Activated CD8-positive, alpha-beta memory T cell treated with anti-CD3 and anti-CD28 coated beads for 1 hour (primary cell): ENCODE measurements at places on chromosomes 2 and 18.

- DNase-seq: no peak
These were observed 58.4 kb upstream of the REL start for GRCh38 chr2:60822987-60823386.

DNA sequence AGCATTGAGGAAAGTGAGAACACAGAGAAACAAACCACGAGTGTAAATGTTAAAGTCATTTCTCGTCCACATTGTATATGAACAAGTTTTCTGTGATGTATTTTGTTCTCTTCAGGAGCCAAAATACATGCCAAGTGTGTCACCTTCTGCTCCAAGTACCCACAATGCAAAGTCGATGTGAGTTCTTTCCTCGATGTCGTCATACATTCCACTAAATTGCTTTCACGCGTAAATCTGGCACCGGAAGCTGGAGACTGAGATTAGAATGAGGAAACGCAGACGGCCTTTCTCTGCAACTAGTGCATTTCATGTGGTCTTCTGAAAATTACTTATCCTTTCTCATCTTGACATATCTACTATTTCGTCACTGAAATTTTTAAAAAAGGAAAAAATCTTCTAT, 118.5 kb upstream of the SALL3 start:
- no peak for DNase-seq

- DNase-seq: no peak
These were observed 69.4 kb downstream of the TWSG1 start for GRCh38 chr18:9403795-9404564.

DNA sequence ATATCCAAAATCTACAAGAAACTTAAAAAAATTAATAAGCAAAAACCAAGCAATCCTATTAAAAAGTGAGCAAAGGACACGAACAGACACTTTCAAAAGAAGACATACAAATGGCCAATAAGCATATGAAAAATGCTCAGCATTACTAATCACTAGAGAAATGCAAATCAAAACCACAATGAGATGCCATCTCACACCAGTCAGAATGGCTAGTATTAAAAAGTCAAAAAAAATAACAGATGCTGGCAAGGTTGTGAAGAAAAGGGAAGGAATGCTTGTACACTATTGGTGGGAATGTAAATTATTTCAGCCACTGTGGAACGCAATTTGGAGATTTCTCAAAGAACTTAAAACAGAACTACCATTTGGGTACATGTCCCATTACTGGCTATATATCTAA, 128.8 kb upstream of the SESTD1 start:
- no peak for DNase-seq

DNA sequence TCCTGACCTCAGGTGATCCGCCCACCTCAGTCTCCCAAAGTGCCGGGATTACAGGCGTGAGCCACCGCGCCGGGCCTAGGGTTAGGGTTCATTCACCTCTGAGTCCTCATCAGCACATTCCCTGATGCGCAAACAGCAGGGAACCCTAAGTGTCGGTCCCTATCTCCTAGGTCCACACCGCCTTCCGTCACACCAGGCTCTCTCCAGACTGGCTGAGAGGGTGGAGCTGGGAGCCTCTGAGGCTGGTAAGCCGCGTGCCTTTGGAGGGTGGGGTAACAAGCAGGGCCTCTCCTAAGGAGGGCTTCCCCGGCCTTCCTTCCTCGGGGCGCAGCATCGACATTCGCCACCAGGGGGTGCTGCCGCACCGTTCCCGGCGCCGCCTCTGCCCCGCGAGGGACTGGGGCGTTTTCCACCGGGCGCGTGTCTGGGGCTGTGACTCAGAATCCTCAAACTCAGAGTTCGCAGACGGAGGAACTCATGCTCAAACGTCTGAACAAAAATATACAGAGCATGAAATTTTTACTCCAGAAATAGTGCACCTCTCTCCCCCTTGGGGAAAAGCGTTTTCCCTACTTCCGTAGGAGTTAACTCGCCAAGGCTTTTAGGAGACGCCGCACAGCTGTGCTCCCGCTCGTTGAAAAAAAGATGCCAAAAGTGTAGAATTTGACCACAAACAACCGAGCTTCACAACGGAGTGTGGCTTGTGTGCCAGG, 63.9 kb upstream of the ASAP2 start:
- DNase-seq: peak; percentile 29

DNA sequence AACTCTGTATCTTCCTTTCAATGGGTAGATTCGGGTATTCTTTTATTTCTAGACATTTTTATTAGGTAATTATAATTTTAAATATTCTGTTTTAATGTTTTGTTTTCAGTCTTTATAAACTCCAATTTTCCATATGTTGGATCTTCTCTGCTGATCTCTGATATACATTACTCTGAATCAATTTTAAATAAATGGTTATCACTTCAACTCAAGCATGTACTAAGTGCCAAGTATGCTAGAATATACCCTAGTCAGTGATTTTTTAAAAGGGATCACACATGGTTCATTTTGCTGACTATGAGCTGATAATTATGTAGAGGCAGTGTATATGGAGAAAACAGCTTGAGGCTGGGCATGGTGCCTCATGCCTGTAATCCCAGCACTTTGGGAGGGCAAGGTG, 41.7 kb upstream of the NCOA1 start:
- no peak for DNase-seq

- no peak for DNase-seq
These were observed 76.0 kb upstream of the ZFP36L2 start for GRCh38 chr2:43302182-43302960.

DNA sequence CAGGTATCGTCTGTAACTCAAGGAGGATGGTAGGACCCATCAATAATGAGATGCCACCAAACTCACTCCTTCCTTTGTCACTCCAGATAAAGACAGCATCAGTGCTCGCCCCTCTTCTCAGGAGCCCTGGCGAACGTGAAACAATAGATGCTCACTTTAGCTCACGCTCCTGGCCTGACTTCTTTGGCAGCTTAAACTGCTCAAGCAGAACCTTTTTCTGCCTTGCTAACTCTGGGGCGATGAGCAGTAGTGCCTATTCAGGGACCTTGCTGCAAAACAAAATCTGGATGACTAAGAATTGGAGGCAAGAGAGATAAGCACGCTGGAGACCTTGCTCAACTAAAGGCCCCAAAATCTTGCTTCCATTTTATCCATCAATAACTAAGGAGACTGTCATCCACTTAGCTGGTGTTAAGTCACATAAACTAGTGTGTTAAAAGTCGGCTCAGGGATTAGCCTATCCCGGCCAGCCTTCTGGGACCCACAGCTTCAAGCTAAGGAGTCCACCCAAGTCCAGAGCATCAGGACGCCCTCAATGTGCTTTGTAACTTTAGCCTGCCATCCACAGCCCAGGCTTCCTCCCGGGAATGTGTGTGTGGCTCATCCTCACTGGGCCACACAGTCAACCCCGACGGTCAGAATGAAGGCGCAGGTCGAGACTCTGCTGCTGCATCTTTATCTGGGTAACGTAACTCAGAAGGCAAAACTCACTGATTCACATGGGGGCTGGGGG, 38.9 kb downstream of the ZNF516 start:
- DNase-seq: no peak

DNA sequence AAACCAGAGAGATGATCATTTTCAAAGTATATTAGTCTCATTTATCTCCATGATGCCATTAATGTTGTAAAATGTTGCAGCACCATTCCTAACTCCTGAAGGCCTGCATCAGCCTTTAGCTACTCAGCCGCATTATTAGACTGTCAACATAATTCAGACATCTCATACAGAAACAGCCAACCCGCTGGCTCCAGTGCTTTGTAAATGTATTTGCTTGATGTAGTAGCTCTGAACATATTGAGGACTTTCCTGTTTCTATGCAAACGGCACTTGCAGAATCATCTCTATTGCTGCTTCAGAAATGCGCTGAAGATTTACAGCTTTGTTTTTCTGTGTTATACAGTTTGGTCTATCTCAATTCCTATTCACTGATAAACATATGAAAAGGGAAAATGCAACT, 372.2 kb downstream of the DSEL start:
- no peak for DNase-seq

- DNase-seq: no peak
These were observed 15.8 kb downstream of the SNED1 start for GRCh38 chr2:241014224-241014623.

GRCh38 chr2:129761569-129762021, 217.9 kb upstream of the RAB6C start:
- no peak for DNase-seq

DNA sequence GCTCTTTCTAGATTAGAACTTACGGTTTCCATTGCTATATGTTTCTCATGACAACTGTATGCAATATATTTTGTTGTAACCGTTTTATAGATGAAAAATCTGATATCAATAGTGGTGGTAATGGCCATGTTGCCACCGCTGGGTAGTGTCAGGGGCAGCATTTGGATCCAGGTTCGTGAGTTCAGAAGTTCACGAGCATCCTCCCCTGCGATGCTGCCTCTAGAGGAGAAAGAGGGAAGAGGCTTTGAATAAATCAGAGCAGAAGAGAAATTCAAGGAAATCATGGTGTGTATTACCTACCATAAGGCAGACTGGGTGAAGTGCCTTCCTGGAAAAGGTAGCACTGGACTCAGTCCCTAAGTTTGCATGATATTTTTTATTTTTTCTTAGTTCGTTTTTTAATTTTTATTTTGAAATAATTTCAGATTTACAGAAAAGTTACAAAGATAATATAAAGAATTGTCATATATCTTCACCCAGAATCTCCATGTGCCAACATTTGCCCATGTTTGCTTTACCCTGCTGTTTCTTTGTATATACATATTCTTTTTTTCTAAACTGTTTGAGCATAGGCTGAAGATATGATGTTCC, 3.3 kb upstream of the ZBTB7C start:
- DNase-seq: no peak

- DNase-seq: no peak
These were observed at the start of gene ZBTB7C for GRCh38 chr18:48408727-48409590. ZBTB7C (minus strand) TSS chr18:48409383.

GRCh38 chr2:233691443-233692433, 952 bp upstream of the UGT1A6 start:
- DNase-seq: no peak

GRCh38 chr2:128577141-128577930, 258.7 kb upstream of the HS6ST1 start:
- DNase-seq: no peak

GRCh38 chr2:106537791-106538191, 50.6 kb downstream of the CD8B2 start:
- DNase-seq: no peak

DNA sequence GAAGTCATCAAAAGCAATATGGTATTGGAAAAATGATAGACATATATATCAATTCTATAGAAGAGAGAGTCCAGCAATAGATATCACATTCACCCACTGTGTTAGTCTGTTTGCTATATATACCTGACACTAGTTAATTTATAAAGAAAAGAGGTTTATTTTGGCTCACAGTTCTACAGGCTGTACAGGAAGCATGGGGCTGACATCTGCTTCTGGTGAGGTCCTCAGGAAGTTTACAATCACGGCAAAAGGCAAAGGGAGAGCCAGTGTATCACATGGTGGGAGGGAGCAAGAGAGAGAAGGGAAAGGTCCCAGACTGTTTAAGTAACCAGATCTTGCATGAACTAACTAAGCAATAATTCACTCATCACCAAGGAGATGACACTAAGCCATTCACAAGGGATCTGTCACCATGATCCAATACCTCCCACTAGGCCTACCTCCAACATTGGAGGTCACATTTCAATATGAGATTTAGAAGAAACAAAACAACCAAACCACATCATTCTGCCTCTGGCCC, 470.6 kb downstream of the METTL4 start:
- DNase-seq: no peak

- DNase-seq: no peak
These were observed 8.5 kb downstream of the ZNF2 start for GRCh38 chr2:95174031-95174542.

DNA sequence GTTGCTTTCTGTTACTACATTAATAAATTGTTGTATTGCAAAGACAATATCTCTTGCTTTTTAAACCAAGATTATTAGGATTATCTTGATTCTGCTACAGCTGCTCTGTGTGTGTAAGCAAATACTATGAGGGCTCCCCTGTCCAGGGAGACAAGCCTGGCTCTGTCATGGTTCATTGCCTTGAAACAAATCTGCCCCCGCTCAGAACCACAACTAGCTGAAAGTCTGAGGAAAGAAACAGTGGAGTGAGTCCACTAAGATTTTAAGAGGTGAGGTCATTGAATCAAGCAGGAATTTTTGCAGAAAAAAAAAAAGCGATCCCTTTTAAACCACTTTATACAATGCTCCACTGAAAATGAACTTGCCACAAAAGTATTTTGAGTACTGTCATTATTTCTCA, 30.8 kb upstream of the LRRTM4 start:
- DNase-seq: no peak

DNA sequence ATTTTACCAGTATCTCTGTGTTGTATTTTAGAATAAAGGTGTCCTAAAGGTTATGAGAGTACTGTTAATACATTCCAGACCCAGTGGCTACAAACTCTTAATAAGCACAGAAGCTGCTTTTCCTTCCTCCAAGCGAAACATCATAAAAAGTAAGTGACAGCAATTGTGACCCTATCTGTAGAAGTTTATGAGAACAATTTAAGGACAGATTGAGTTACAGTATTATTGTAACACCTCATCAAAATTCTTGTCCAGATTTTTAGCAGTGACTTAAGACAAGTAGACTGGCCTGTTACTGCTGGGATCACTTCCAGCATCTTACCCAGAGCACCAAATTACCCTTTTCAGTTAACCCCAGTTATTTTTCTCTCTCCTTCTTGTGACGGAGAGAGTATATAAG, 154.6 kb downstream of the ERBB4 start:
- DNase-seq: no peak

- DNase-seq: no peak
These were observed 731.1 kb downstream of the RNF144A start for GRCh38 chr2:7648221-7648795.

GRCh38 chr2:72081451-72081850, 66.2 kb downstream of the CYP26B1 start:
- no peak for DNase-seq

DNA sequence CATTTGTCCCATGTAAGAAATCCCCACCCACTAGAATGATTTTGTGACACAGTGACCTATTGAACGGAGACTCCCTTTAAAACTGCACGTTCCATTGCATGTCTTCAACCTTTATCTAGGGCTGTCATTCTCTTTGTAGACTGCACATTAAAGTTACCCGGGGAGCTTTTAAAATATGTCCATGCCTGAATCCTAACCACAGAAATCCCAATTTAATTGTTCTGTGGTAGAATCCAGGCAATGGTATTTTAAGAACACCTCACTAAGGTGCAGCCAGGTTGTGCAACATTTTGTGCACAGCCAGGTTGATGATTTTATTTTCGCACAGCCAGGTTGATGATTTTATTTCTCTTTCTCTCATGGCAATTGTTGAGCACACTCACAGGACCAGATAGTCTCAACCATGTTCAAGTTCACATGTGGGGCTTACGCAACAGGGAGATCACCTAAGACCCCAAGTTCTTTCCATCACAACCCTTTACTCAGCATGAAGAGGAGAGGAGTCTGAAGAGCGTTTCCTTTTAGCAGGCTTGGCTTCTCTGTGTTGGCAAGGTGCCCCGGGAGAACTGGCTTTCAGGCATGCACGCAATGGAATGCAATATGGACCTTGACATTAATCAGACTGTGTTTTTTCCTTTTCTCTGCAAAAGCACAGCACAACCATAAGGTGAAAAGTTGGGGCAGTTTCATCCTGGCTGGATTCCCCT, 467.3 kb upstream of the ETAA1 start:
- no peak for DNase-seq
